Hematopoietic multipotent progenitor cell treated with erythropoietin and hydrocortisone succinate and interleukin-3 and kit ligand, for 4 days (in vitro differentiated cells): ENCODE measurements at places on chromosomes 5 and 9.

DNA sequence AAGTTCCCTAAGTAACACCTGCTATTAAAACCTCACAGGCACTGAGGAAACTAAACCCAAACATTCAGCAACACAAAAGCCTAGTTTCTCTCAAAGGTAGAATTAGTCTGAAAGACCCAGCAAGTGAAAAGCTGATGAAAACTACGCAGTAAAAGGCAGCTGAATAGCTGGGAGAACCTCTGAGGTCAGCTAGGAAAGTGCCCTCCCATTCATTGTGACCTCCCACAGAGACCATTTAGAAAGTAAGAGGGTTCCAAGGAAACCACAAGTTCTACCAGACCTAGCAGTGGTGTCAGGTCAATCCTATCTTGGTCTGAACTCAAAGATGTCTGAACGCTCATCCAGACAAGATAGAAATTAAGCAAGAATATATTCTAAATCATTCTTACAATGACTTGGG is 144.7 kb downstream of the SSBP2 start:
- no peak for DNase-seq

- no peak for DNase-seq
Measured at GRCh38 chr5:138573949-138574670, 1.1 kb downstream of the HSPA9 start.

GRCh38 chr9:36948051-36948450 is 86.0 kb downstream of the PAX5 start:
- DNase-seq = no peak

DNA sequence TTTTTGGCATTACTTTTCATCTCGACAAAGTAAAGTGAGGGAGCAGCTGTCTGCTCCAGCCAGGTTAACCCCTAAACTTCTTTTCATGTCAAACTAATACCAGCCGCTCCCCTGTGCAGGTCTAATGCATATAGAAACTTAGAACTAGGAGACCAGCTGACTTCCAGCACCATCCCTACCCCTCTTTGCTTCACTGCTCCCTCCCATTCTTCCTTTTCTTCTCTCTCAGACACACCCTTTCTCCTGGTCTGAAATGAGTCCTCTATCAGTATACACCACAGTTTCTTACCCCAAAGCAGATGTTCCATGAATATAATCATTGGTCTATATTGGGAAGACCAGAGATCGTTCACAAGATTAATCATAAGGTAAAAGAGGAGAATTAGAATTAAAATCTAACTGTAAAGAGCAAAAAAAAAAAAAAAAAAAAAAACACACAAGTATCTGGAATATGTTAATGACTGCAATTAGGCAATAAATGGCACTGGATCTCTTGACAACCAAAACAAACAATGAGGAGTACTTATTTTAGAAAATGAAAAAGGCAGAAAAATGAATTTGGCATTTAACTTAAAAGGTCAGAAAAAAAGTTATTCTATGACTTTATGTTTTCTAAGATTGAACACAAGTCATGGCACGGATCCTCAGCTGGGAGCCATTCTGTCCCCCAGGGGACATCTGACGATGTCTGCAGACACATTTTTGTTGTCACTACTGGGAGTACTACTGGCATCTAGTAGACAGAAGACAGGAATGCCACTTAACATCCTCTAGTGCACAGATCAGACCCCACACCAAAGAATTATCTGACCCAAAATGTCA is 209.8 kb downstream of the PJA2 start:
- DNase-seq = no peak

GRCh38 chr9:91306296-91306630 is 55.5 kb downstream of the AUH start:
- no peak for DNase-seq

- no peak for DNase-seq
Measured at GRCh38 chr5:72465066-72465465, 42.1 kb downstream of the ZNF366 start.

GRCh38 chr5:72611118-72611730 is 104.0 kb upstream of the ZNF366 start:
- peak; percentile 80 for DNase-seq

DNA sequence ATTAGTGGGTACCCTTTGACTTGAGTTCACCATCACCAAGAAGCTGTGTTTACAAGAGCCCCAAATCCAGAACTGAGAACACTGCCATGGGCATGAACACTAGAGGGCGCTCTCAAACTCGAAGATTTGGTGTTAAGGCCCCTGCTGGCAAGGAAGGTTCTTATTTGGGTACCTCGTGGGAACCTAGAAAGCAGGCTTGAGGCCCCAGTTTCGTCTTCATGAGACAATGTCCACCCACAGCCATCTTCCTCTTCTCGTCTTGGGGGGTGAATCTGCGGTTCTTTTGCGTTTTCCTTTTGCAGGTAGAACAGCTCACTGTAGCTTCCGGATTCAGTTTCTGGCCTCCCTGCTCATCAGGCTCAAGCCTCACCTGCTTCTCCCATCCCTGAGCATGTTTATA is 184.0 kb downstream of the SEMA5A start:
- peak; percentile 83 for DNase-seq

GRCh38 chr5:9547122-9547947 is 1.5 kb upstream of the SEMA5A start:
- peak; percentile 29 for DNase-seq

DNA sequence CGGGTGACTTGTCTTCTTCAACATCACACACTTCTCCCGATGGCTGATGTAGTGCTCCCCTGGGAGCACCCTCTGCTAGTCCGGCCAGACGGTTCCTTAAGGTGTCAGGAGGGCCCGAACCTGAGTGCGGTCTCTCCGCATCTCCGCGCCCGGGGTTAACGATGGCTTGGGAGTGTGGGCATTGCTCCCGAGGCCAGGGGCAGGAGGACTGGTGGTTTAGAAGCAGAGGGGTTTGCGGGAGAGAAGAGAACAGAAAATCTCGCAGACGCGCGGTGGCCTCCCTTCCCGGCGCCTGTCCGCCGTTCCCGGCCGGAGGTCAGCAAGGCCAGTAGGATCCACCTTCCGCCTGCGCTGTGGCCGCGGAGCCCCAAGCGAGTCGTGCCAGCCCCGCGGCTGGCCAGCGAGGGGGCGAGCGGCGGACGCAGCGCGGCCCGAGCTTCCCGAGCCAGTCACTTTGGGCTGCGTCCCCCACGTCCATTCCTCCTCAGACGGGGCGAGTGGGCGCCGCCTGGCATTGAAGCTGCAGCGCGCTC is 700 bp downstream of the CDO1 start:
- no peak for DNase-seq

GRCh38 chr5:50440651-50441492 is at the start of gene EMB:
Gene EMB (minus strand): TSS chr5:50441288. CDS start chr5:50441151, 137 bp downstream.
- DNase-seq = peak; percentile 90

DNA sequence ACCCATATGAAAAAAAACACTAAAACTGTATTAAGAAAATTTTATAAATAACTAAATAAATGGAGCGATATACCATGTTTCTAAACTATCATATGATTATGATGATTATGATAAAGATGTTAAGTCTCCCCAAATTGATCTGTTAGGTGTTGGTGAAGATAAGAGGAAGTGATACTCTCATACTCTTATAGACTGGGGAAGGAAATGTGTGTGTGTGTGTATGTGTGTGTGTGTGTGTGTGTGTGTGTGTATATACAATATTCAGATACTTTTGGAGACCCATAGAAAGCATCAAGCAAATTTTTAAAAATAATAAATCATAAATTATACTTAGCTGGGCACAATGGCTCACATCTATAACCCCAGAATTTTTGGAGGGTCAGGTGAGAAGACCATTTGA is 62.9 kb downstream of the TMEM232 start:
- no peak for DNase-seq

DNA sequence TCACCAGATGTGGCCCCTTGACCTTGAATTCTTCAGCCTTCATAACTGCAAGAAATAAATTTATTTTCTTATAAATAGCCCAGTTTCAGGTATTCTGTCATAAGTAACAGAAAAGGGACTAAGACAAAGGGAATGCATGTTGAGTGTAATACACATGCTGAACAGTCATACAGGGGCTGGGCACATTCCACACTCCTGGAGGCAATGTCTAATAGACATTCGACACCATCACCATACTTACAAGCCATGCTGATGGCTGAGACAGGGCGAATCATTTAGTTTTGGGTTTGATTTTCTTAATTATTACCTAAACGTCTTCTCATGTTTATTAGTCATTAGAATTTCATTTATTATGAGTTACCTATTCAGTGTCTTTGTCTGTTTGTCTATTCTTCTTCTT is 68.5 kb downstream of the TENT4A start:
- DNase-seq = no peak

GRCh38 chr5:78661044-78661443 is 12.5 kb upstream of the LHFPL2 start:
- no peak for DNase-seq

GRCh38 chr5:148972974-148973374 is 89.9 kb downstream of the SH3TC2 start:
- no peak for DNase-seq

DNA sequence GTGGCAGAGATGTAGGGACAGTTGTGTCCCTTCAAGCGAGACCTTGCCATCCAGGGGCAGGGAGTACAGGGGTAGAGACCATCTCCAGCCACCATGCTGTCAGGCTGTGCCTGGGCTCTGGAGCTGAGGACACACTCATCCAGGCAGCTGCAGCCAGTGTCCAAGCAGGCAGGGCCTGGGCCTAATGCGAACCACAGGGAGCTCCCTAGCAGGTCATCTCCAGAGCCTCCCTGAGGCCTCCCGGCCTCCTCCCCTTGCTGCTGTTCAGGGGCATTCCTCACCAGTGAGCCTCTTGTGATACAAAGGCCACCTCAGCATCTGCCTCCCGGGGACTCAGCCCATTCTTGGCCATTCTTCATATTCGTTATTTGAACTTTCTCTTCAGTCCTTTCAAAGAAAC is 35.0 kb downstream of the TPPP start:
- DNase-seq = no peak

GRCh38 chr5:124650951-124651662 is 95.3 kb downstream of the ZNF608 start:
- DNase-seq = no peak

DNA sequence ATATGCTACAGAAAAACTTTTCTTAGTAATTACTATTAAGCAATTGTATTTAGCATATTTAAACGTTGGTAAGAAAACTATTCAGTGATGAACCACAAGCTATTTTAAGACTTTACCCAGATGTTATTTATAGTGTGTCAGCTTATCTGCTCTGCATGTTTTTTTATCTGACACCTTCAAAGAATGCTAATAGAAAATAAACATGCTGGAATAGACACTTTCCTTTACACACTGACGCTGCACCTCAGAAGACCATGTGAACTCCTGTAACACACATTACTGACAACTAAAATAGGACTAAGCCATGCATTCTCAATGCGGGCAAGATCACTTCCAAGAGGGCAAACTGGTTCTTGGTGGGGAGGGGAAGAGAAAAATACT is 38.3 kb downstream of the FNIP1 start:
- DNase-seq = peak; percentile 33

DNA sequence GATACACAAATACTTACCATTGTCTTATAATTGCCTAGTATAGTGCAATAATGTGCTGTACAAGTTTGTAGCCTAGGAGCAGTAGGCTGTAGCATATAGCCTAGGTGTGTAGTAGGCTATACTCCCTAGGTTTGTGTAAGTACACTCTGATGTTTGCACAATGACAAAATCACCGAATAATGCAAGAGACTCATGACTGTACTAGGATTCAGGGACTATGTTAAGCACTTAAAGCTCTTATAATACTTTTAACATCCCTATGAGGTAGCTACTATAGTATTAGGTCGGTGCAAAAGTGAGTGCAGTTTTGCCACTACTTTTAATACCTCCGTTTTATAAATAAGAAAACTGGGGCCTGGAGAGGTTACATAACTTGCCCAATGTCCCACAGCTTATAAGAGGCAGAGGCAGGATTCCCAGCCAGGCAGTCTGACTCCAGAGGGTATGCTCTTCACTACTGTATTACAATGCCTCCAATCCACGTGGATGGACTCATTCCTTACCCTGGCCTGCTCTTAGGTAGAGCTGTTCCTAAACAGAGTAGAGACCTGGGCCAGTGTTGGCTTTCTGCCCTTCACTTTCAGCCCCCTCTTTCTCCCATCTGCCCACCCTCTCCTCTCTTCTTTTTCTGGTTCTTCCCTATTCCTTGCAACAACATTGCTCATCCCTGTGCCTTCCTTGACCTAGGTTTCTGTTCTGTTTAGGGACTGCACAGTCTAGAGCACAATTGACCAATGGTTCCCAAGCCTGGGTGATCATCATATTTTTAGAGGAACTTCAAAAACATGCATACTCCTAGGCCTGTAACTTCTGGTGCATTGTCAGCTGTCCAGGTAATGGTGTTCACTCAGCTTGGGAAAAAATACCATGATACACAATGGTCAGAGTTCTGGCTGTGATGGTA is 114.0 kb downstream of the CARTPT start:
- DNase-seq = no peak

DNA sequence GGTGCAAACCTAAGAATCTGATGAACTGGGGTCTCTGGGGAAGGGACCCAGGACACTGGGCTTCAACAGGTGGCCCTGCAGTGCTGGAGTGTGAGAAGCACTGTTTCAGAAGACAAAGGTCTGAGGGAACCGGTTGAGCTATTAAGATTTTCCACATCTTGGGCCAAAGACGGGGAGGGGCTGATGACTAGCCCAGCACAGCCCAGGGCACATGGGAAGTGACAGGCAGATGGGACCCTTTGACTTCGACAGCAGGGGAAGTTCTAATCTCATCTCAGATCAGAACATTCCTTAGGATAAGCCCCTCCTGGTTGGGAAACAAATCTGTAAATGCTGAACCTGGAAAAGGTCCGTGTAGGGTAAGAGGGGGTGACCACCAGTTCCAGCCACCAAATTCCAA is 67.4 kb downstream of the RAPGEF1 start:
- DNase-seq = no peak

DNA sequence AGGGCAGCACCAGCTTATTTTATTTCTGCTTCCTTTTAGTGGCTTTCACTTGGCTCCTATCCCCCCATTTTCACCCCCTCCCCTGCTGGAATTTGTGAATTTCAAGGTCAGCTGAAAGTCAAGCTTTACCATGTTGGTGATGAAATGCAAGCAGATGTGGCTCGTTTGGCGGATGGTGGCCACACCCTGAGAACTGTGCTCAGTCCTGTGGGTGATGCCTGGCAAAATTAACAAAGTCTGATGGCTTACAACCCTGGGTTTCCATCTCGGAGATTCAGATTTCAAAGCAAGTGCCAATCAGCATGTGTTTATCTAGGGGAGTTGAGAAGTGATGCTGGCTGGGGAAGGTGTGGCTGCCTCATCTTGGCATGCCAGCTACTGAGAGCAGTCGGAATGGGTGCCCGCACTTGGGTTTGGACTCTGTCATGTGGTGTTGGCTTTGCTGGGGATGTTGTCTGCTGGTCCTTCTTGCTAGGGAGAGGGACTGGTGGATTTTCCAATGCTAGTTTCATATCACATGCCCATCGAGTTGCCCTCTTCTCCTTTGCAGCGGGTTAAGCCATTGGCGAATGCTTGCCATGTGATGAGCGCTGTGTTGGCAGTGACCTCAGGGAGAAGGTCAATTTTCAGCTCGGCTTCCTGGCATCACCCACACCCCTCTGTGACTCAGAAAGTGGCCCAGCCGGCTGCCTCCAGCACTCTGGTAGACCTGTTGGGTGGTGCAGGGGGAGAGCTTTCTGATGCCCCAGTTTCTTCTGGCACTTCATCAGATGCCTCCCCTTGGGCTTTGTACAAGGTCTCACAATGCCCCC is 77.0 kb upstream of the PITX1 start:
- DNase-seq = no peak

- DNase-seq = no peak
Measured at GRCh38 chr9:27261517-27262211, 35.3 kb downstream of the EQTN start.

- no peak for DNase-seq
Measured at GRCh38 chr5:125461641-125462072, 715.2 kb upstream of the ZNF608 start.

- peak; percentile 71 for DNase-seq
Measured at GRCh38 chr9:137878146-137878941, 762 bp downstream of the CACNA1B start.

GRCh38 chr5:176425791-176426190 is 9.5 kb upstream of the CLTB start:
- no peak for DNase-seq
